ENCODE measurements at places on chromosomes 13 and 19.

- DNase-seq = no peak
These were observed 109.2 kb upstream of the SLC7A1 start for GRCh38 chr13:29704648-29705047.

GRCh38 chr13:47004540-47004939, 107.7 kb upstream of the HTR2A start:
- DNase-seq = no peak

DNA sequence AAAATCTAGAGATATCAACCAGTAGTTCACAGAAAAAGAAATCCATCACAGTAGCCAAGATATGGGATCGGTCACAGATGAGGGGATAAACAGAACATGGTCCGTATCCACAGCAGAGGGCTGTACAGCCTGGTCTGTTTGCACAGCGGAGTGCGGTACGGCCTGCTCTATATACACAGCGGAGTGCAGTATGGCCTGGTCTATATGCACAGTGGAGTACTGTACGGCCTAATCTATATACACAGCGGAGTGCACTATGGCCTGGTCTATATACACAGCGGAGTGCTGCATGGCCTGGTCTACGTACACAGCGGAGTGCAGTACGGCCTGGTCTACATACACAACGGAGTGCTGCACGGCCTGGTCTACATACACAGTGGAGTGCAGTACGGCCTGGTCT, 43.0 kb upstream of the MCF2L start:
- DNase-seq = no peak

DNA sequence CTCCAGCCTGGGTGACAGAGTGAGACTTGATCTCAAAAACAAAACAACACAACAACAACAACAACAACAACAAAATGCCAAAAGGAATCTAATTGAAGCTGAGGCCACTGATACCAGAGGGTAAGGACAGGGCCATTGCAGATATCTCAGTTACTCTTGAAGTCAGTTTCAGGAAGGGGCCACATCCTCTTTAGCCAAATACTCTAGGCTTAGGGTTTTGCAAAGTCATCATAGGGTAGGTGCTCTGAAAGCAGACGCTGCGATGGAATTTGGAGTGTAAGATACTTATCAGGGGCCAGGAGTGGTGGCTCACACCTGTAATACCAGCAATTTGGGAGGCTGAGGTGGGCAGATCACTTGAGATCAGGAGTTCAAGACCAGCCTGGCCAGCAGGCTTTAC, 46.6 kb upstream of the UBAC2 start:
- DNase-seq = no peak

GRCh38 chr13:79225487-79226232, 180.4 kb downstream of the RBM26 start:
- DNase-seq = no peak

GRCh38 chr19:16577531-16577985, 5.3 kb upstream of the SLC35E1 start:
- no peak for DNase-seq

GRCh38 chr19:34336781-34337271, 28.2 kb upstream of the GPI start:
- DNase-seq = no peak

- DNase-seq = no peak
These were observed 163.7 kb downstream of the TBC1D4 start for GRCh38 chr13:75318138-75318833.

- DNase-seq = no peak
These were observed 12.9 kb downstream of the SPC24 start for GRCh38 chr19:11142528-11143171.

- no peak for DNase-seq
These were observed 14.2 kb downstream of the ZNF274 start for GRCh38 chr19:58196901-58197616.

GRCh38 chr13:51032831-51033230, 78.2 kb downstream of the C13orf42 start:
- no peak for DNase-seq

DNA sequence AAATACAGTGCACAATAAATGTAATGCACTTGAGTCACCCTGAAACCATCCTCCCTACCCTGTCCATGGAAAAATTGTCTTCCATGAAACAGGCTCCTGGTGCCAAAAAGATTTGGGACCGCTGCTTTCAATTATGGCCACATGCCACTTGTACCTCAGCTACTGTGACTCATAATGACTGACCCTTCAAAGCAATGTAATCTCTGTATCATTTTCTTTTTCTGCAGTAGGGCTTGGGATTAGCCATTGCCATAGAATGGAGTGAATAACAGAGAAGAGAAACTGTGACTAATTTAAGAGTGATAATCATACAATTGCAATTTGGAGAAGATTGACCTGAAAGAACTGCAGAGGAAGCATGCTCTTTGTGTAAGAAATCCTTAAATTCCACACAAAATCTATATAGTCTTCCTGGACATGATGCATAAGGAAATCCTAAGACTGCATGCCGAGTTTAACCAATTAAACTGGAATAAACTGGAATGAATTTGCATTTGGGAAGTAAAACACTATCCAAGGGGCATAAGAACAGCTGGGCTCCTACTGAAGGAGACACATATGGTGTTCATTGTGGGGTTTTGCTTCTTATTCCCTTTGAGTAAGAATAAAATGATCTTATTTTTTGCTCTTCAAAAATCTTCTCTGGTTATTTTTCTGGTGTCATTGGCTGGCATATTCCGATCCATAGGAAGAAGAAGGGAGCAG, 59.5 kb upstream of the SLC7A1 start:
- DNase-seq = no peak

DNA sequence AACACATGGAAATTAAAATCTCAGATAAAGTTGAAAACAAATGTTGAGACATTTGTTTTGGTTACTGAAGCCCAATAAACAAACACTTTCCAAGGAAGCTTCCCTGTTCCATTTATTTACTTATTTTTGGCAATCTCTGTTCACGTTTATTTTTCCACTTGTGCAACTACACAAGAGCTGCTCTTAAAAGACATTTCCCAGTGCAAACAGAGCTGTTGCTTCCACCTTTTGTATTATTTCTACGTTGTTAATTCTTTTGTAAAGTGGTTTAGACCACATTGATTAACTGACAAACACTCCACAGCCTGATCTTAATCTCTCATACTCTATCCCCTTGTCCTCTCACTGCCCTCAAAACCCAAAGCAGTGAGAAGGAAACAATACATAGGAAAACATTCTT, 757.6 kb downstream of the LIG4 start:
- no peak for DNase-seq

- DNase-seq = no peak
These were observed 7.0 kb upstream of the MAMSTR start for GRCh38 chr19:48726556-48726955.

- DNase-seq = no peak
These were observed 47.4 kb downstream of the NDFIP2 start for GRCh38 chr13:79528356-79528755.

- DNase-seq = no peak
These were observed 45.2 kb upstream of the AMER2 start for GRCh38 chr13:25217023-25217885.

DNA sequence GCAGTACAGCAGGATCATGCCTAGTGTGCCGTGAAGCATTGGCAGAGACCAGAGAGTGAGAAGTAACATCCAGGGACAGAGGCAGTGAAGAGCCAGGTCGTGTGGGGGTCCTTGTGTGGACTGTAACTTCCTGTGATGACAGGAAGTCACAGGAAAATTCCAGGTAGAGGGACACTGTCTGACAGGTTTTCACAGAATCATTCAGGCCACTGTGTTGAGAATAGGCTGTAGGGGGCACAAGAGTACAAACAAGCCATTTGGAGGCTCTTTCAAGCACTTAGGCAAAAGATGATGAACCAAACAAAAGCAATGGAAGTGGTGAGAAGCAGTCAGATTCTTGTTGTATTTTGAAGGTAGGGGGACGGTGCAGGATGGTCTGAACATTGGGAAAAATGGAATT, 46.4 kb downstream of the N4BP2L1 start:
- DNase-seq = no peak

GRCh38 chr13:38872693-38873092, 117.9 kb downstream of the STOML3 start:
- no peak for DNase-seq

GRCh38 chr13:110458594-110459365, 102.7 kb downstream of the RAB20 start:
- DNase-seq = no peak

GRCh38 chr13:94414708-94415107, 64.8 kb downstream of the DCT start:
- DNase-seq = no peak

DNA sequence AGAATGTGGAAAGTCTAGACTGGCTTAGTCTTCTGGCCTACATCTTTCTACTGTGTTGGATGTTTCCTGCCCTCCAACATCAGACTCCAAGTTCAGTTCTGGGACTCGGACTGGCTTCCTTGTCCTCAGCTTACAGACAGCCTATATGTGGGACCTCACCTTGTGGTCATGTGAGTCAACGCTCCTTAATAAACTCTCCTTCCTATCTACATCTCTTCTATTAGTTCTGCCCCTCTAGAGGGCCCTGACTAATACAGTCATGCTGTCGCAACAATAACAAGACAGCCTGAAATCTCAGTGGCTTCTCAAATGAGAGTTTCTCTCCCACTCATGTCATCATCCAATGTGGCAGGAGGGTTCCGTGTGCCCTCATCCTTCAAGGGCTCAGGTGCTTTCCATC, 347.8 kb downstream of the MZT1 start:
- DNase-seq = no peak

DNA sequence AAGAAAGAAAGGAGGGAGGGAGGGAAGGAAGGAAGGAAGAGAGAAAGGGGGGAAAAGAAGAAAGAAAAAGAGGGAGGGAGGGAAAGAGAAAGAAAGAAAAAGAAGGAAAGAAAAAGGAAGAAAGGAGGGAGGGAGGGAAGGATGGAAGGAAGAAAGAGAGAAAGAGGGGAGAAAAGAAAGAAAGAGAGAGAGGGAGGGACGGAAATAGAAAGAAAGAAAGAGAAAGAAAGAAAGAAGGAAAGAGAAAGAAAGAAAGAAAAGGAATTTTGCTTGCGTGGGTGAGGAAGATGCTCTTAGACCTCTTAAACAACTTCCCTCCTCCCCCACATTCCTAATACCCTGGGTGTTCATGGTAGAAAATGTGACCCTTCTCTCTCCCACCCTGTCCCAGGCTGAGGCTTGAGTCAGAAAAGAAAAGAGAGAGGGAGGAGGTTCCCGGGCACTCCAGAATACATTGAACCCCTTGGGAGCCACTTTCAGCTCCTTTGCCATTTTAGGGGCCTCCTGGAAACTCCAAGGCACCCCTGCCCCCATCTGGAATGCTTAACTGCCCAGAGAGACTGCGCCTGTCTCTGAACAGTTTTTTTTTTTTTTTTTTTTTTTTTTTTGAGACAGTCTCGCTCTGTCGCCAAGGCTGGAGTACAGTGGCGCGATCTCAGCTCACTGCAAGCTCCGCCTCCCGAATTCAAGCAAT, 9.2 kb upstream of the KANK3 start:
- DNase-seq = no peak

DNA sequence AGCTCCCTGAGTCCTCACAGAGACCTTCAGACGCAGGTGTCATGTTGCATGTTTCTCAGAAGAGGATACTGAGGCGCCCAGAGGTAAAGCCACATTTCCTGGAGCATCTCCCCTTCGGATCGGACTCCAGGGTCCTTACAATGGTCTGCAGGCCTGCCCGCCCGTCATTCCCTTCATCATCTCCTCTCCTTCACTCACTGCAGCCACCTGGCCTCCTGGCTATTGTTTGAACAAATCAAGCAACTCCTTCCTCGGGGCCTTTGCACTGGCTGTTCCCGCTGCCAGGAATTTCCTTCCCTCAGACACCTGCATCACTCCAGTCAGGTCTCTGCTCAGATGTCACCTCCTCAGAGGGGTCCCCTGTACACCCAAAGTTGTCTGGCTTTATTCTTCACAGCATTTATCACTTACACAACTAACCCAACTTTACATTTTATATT, 20.3 kb downstream of the CEACAM16 start:
- no peak for DNase-seq

GRCh38 chr13:37070956-37071355, 11.5 kb upstream of the SUPT20H start:
- no peak for DNase-seq

- no peak for DNase-seq
These were observed 33.6 kb upstream of the SHKBP1 start for GRCh38 chr19:40543029-40543597.

DNA sequence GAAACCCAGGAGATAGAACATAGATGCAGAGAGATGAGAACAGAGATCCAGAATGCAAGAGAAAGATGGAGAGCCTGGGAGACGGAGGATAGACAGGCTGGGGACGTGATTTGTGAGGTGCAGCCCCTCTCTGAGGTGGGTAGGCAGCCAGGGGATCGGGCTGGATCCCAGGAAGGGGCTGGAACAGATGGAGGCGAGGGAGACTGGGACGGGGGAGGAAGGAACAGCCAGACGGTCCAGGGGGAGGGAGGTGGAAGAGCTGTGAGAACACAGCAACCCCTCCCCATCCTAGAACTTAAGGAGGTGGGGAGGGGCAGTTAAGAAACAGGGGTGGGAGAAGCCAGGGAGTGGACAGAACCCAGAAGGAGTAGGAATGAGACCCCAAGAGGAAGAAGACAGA, 3.1 kb downstream of the SLC17A7 start:
- no peak for DNase-seq

GRCh38 chr19:35879068-35879467, 10.7 kb downstream of the APLP1 start:
- no peak for DNase-seq

- peak; percentile 35 for DNase-seq
These were observed 57.3 kb downstream of the CEBPG start for GRCh38 chr19:33430674-33431277.
